NCI-H1417 treated with DMSO at 0.1 percent for 48 hours (cell line): ENCODE measurements at places on chromosomes 11 and 22.

- DNase-seq, result no peak
Measured at GRCh38 chr11:96061069-96061468, 137.2 kb upstream of the MTMR2 start.

GRCh38 chr11:2088746-2089535 lies 50.2 kb downstream of the IGF2 start:
- DNase-seq, result no peak

- no peak for DNase-seq
Measured at GRCh38 chr11:113153847-113154246, 160.5 kb upstream of the TTC12 start.

DNA sequence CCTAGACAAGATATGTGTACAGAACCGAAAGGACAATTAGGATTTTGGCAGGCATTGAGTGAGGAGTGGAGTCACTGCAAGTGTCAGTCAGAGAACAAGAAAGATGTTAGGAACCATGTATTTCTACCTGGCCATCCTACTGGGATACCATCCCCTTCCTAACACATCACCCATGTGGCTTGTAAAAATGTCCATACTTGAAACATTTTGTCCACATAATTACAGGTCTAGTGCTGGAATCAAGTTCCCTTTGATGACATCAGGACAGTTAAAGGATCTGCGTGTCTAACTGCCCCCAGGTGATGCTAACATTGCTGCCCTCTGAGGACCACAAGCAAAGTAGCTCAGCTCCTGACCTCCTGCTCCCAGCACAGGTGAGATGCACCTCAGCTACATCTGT lies 31.9 kb upstream of the GGTLC2 start:
- DNase-seq, result no peak
